Activated gamma-delta T cell (primary cell): ENCODE measurements at places on chromosomes 6 and 20.

- DNase-seq: no peak
Observed at GRCh38 chr6:142378138-142378875, 76.5 kb downstream of the ADGRG6 start.

DNA sequence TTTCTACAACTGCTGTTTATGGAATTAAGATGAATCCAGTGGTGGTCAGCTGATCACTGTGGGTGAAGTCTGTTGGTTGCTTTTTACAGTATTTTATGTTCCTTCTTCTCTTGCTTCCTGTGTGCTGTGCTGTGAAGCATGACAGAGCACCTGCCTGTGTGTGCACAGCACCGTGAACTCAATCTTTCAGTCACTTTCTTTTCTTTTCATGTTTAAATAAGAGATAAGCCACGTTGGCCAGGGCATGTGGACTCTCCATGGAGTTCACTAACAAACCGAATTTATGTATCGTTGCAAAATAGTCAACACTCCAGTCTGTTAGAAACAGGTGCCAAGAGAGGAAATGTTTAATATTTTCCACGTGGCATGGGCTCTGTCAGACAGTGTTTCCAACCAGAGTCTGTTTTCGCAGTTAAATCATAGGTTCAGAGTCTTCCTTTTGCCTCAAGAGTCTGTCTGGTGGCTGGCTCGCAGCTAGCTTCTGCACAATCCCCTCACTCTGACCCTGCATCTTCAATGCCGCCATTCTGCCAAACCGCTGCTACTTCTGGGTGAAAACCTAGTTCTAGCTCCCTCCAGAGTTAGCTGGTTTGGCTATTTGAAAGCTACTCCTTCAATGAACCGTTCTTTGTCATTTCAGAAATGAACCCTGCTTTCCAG is 73.2 kb downstream of the QRSL1 start:
- no peak for DNase-seq

DNA sequence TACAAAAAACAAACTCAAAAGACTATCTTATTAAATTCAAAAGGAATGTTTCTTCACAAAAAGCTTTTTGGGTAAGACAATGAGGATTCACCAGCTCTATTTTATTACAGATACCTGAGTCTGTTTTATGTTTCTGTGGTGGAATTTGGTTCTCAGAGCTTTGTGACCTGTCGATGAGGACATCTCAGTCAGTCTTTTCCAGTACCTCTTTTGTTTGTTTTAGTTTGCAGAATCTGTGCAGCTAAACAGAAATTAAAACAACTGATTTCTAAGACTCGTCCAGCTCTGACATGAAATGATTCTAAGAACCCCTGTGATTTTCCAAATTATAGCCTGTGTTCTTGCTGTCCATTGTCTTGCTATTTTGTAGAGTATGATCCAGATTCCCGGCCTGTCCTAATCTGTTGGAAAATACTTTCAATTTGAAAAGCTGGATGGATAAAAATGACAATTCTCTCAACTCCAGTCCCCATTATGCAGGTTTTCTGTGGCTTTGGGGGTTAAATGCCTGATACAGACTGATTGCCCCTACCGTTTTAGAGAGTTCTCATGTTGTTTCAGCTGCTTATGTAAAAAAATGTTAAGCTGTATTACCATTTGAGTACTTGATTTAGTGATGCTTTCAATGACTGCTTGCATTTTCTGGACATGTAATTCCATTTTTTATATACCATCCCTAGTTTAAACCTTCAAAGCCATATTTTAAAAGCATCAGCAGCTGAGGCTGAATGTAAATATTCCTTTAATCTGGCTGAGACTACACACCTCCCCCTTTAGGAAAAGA is 94.2 kb upstream of the TAB2 start:
- no peak for DNase-seq

GRCh38 chr6:5280920-5281319 is 19.6 kb downstream of the FARS2 start:
- no peak for DNase-seq

DNA sequence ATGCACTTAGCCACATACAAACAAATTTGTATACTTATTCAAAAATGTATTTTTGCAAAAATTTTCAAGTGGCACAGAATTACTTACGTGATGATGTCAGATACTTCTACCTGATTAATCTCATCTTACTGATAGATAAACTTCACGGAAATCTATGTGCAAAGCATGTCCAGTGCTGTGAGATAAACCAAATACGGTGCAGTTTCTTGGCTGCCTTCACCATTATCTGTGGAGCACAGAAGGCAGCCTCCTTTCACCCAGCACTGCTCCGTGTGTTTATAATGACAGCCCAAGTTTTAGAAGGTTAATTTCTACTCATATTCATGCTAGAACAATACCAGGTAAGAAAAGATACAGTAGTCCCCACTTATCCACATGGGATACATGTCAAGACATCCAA is 59.0 kb upstream of the PDE10A start:
- no peak for DNase-seq

DNA sequence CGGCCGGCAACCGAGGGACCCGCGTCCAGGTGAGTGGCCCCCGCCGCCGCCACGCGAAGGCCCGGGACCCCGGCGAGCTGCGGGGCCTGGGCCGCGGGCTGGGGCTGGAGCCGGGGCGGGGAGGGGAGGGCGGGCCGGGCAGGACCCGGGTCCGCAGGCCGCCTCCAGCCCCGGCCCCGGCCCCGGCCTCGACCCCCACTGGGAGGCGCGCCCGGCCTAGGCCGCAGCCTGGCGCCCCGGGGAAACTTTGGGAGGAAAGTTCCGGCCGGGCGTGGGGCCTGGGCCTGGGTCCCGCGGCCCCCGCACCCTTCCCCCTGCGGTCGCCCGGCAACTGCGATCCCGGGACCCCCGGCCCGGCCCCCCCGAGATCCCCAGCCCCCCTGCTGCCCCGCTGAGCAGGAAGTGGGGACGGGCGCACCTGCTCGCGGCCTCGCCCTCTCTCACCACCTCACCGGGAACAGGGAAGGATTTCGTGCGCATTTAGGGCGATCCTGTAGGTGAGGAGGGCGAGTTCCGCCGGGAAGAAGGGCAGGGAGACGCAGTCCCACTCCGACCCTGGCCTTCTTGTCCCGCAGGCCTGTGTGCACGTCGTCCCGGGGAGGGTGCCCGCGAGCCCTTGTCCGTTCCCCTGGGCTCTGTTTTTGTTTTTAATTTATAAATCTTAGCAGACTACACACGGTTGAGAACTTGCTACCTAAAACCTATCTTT is 402 bp downstream of the OSBPL2 start:
- no peak for DNase-seq

DNA sequence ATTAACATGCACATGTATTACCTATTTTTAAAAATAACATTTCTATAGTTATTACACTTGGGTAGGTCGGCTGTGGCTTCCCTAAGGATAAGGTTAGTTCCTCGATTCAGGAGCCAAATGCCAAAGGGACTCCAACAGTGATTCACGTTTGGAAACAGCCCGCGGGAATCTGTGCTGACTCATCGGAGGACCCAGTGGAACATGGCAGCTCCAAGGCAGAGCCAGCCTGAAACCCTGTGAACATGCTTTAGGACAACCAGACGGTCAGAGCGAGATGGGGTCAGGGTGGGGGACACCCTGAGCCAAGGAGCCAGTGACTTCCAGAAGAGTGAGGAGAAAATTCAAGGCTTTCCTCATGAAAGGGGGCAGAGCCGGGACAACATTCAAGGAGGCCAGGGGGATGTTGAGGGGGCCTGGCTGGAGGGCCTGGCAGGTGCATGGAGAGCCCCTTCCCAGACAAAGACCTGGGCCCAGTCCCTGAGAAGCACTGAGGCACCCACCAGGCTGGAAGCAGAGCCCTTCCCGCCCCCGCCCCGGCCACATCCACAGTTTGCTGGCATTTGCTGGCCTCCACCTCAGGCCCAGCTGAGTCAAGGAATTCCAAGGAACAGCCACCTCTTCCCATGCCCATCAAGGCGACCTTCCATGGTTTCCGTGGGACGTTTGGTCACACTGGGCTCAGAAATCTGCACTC is 133.2 kb downstream of the SNX5 start:
- DNase-seq: no peak

- no peak for DNase-seq
Observed at GRCh38 chr6:52426667-52427066, 6.5 kb downstream of the EFHC1 start.

DNA sequence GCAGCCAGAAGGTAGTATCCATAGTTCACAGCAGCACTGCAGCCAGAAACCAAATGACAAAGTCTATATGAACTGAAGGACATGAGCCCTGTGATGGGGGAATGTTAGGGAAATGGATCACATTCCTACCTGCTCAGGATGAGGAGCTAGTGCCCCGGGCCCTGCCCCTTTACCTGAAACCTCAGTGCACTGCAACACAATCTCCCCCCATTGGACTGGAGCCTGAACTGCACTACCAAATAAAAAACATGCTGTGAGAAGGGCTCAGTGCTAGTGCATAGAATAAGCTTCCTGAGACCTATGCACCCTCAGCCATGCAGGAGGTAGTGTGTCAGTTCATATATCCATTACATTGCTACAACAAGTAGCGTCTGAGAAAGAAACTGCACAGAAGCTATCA is 477.8 kb downstream of the HACE1 start:
- no peak for DNase-seq

DNA sequence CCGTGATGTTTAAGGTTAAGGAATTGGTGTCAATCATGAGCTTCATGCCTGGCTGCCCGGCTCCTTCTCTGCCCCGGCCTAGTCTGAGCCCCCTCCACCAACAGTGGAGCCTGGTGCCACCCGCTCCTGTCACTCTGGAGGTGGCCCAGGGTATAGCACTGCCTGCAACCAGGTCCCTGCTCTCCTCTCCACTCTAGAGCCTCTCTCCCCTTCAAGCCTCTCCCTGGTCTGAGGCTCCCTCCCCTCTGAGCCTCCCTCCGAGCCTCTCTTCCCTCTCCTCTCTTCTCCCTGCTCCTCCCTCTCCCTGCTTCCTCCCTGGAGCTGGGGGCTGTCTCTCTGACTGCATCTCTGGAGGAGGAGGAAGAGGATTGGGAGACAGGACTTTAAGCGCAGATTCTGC is 31.3 kb upstream of the MRGBP start:
- DNase-seq: no peak
